Esophagus squamous epithelium (tissue), 5 donors: ENCODE measurements at places on chromosomes 16 and 17.

DNA sequence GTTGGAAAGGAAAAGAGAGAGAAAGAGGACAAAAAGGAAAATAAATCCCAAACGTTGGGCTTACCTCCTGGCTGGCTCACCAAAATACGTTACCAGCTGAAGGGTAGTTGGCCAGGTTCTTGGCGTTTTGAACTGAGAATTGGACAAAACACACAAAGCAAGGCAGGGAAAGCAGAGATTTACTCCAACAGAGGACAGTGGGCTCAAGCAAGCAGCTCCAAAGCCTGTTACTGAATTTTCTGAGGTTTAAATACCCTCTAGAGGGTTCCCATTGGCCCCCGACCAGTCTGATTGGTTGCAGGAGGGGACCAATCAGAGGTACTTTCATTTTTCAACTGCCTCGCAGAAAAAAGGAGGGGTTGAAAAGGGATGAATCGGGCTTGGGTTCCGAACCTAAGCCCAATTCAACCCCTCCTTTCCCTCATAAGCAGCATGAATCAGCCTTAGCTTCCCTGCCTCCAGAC lies 55.6 kb upstream of the ALOX12 start:
- DNase-seq, result no peak

- DNase-seq, result no peak
Observed at GRCh38 chr16:52209227-52209626, 337.7 kb downstream of the TOX3 start.

DNA sequence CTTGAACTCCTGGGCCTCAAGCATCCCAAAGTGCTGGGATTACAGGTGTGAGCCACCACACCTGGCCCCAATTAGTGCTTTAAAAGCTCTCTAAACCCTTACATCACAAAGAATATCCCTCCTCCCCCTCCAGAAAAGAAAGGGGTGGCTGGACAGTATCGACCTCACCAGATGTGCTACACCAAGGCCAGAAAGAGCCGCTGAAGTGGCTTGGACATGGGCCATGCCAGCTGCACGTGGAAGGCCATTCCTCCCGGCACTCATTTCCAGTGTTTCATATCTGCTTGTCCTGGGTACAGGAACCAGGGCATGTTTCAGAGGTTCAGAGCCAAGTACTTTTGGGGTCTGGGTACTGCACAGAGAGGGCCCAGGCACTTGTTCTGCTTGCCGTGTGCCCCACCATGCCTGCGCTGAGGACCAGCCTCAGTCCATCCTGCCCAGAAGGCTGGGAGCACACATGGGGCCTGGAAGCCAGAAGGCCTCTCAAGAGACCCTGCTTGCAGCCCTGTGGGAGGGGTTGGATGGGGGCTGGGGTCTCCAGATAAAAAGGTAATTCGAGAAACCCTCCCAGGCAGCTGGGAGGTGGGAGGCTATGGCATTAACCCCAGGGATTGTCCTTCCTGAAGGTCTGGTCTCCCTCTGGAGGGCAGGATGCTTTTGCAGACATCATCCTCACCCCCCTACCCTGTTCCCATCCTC lies 3.5 kb upstream of the SRRM2 start:
- DNase-seq, result no peak

GRCh38 chr16:87043231-87044031 lies 273.8 kb downstream of the C16orf95 start:
- DNase-seq, result no peak

DNA sequence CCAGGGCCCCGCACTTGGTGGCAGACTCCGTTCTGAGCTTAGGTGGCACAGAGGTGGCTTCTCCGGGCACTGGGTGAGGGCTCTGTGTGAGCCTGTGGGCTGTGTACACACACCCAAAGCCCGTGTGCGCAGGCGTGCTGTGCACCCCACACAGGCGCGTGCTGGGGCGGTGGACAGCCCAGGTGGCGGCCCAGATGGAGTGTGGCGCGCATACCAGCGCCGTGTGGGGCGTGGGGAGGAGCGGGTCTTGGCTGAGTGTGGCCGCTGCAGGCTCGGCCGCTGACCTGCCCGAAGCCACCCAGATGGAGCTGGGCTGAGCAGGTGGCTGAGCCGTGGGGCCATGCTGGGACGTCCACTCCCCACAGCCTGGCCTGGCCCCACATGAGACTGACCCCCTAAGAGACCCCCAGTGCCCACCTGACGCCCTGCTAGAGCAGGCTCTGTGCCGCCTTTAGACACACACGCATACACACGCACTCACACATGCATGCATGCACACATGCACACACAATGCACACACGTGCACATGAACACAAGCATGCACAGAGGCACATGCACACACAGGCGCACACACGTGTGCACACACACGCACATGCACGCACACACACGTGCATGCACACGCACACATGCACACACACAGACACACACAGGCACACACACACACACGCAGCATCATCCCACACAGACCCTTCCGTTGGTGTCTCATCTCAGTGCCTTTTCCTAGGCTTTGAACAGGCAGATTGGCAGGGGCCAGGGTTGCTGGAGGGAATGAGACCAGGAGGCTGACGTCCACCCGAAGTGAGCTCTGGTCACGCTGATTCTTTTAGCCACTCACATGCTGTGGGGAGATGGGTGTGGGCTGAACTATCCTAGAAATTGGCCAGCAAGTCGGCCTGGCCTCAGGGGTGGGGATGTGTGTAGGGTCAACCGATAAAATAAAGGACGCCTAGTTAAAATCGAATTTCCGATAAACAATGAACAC lies 2.1 kb downstream of the PRR35 start:
- no peak for DNase-seq

DNA sequence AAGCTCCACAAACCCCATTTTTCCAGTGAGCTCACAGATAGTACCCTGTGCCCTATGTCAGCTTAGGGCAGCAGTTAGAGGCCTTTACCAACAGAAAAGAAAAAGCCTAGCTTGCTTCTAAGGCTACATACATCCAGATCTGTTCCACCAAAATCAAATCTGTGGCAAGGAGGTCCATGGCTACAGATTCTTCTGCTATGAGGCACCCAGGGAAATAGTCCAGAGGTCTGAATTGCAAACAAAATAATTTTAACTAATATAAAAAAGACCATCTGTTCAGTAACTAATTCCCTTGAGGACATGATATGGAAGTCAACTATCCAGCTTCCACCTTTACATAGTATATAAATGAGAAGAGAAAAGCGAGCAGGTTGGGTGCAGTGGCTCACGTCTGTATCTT lies 129.3 kb downstream of the PARN start:
- DNase-seq, result no peak

GRCh38 chr16:12366313-12366712 lies 389.8 kb downstream of the SNX29 start:
- DNase-seq, result no peak

- no peak for DNase-seq
Observed at GRCh38 chr16:920717-921116, 50.1 kb downstream of the LMF1 start.

DNA sequence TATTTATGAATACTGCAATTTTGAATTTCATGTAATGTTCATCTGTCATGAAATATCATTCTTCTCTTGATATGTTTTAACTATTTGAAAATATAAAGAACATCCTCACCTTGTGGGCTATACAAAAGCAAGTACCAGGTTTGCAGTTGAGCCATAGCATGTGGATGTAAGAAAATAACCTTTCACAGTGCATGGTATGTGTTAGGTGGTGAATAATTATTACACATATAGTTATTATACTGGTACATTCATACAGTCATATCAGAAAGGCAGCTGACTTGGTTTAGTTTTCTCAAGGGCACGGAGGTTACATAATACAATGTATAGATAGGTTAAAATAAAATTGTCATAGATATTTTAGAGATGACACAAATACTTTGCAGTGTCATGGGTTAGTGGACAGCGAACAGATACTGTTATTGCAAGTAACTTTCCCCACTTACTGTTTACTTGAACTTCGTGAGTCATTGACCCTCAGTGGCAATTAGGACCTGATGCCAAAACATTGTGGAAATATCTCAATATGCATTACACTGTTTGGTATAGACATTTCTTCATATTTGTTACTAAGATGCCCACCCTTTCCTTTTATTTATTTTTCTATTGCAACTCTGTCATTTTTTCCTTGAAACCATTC lies 445.4 kb upstream of the GOT2 start:
- no peak for DNase-seq

DNA sequence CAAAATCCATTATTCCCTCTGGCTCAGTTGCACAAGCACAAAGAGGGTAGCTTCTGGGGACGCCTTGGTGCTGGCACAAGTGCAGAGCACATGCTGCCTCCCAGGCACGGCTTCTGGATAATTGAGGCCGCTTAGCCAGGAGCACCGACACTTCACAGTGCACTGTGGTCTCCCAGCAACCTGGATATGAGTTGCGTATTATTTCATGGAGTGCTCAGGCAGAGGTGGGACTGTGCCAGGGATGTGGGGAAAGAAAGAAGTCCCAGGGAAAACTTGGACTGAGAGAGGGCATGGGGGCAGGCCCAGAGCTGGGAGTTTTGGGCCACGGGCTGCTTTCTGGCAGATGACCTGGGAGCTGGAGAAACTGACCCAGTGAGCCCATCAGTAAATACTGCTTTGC lies 37.5 kb downstream of the MPRIP start:
- DNase-seq, result no peak

GRCh38 chr17:82031885-82032627 lies 578 bp downstream of the RAC3 start:
- DNase-seq, result no peak

- no peak for DNase-seq
Observed at GRCh38 chr17:4236456-4236855, 27.3 kb downstream of the ANKFY1 start.

DNA sequence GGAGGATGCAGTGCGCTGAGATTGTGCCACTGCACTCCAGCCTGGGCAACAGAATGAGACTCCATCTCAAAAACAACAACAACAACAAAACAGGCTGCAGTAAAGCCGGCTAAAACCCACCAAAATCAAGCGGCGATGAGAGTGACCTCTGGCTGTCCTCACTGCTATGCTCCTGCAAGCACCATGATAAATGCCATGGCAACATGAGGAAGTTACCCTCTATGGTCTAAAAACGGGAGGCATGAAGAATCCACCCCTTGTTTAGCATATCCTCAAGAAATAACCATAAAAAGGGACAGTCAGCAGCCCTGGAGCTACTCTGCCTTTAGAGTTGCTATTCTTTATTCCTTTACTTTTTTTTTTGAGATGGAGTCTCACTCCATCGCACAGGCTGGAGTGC lies 8.4 kb upstream of the LGALS3BP start:
- DNase-seq, result no peak

GRCh38 chr16:9607515-9608230 lies 516.2 kb downstream of the HAPSTR1 start:
- no peak for DNase-seq

DNA sequence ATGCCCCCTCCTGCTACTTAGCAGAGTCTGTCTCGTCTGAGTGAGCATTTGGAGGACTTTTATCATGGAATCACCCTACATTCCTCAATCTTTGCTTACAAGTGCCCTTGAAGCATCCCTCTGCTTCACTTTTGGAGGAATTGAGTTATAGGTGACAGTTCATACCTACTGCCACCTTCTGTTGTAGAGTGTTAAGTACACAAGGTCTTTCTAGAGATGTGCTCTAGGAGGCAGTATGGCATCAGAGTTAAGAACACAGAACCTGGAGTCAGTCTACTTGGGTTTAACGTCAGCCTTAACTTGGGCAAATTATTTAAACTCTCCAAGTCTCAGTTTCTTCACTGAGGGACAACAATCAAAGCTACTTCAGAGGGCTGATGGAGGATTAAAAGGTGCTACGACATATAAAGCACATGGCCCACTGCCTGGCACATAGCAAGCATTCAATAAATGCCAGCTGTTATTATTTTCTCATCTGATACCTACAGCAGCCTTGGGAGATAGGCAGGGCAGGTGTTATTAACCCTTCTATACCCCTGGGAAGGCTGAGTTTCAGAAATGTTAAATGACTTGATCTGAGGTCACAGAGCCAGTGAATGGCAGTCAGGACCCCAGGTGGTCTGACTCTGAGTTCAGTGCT lies 62.2 kb downstream of the UTP18 start:
- no peak for DNase-seq

- no peak for DNase-seq
Observed at GRCh38 chr16:28110074-28110473, 46.6 kb upstream of the GSG1L start.

DNA sequence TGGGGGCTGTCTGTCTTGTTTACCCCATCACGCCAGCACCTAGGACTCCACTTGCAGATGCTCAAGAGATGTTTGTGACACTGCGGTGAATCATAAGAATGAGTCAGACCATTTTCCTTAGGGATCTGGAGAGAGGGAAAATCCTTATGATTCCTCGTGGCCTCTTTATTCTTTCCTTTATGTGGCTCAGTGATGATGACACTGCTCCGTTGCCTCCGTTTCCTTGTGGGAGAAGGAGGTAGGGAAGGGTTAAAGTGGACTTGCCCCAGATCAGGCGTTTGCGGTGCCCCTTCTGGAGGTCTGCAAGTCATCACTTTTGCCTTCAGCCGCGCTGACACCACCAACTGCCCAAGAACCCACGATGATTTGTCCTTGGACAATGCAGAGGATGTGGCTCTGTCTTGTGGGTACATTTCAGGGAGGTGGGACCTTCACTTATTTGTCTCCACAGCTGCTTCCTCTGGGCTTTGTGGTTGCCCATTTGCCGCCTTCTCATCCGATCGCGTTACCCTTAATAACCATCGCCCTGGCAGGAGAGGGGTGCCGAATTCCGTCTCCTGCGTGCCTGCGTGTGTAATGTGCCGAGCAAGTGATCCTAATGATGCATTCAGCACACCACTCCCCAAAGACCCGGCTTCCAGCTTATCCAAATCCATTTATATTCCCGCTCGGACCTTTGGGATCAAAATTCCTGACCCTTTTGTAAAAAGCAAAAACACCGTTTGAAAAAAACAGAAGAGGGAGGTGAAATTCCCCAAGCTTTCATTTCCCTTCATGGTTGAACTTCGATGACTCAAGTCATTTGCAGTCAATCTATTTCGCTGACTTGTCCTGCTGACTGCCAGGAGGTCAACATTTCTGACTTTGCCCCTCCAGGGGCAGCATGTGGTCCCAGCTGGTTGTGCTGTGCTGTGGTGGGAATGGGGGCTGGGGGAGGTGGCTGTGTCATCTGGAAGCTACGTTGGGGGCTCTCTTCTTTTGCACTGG lies 87.2 kb upstream of the IRX3 start:
- no peak for DNase-seq

DNA sequence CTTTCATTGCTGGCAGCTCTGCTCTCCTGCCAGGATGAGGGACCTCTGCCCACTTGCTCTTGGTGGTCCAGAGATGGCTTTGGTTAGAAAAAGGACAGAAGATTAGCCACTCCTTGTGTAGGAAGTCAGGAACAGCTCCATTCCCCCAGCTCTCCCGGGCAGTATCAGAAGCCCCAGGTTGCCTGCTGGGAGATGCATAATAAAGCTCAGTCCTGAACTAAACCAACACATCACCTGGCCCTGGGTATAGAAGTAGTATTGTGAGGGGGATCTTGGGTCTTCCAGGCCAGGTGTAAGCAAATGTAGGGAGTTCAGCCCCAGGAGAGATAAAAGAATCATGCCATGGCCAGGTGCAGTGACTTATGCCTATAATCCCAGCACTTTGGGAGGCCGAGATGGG lies 52.4 kb downstream of the NEUROD2 start:
- no peak for DNase-seq
